ENCODE measurements at places on chromosomes 12 and 14. TPM values are rescaled to one million over a fixed set of nuclear protein-coding genes. Genes with fewer than 3 reads are reported as not detected.

Gene CBLN3
- total RNA-seq: 8.6 TPM

- H3K27ac ChIP-seq: no peak overlapping the region
- no peaks in the 10 kb centered on the region for H3K36me3 ChIP-seq
- no peak for DNase-seq
- H3K27me3 ChIP-seq: peaks cover 2% of the 10 kb centered on the region
These were observed 75.5 kb downstream of the AVPR1A start for GRCh38 chr12:63075376-63076060.

Gene OR4K2
- total RNA-seq: not detected

DNA sequence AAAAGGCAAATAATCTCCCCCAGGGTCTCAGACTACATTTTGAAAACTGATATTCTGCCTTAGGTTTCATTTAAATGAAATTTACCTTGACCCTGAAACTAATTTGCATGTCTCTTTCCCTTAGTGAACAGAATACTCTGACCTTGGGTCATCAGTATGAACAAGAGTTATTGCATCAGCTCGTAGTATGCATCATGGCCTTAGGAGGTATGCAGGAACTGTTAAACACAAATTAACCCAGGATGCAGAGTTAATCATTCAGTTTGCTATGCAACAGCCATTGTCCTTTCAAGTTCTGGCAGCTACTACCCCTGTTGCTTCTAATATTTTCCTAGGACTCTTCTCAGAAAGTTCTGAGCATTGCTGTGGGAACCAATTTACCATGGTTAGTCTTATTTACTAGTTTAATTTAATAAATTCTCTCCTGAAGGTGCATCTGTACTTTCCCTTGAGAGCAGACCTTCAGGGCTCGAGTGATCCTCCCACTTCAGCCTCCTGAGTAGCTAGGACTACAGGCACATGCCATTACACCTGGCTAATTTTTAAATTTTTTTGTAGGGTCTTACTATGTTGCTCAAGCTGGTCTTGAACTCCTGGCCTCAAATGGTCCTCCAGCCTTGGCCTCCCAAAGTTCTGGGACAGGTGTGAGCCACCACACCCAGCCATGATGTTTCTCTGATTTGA is 126.7 kb downstream of the TTC6 start:
- no peak overlapping the region for H3K27ac ChIP-seq
- H3K4me3 ChIP-seq: no peak overlapping the region
- no peaks in the 10 kb centered on the region for H3K36me3 ChIP-seq
- no peaks in the 10 kb centered on the region for H3K27me3 ChIP-seq
- no peak for DNase-seq

All from activated CD4-positive, alpha-beta memory T cell treated with anti-CD3 and anti-CD28 coated beads for 36 hours (primary cell).